ENCODE measurements at places on chromosomes 7 and 10. TPM values are rescaled to one million over a fixed set of nuclear protein-coding genes. Genes with fewer than 3 reads are reported as not detected.

The CPEB3 gene
- 1.9 TPM for total RNA-seq

- no peak for DNase-seq
These were observed 171.2 kb upstream of the CELF2 start for GRCh38 chr10:10846504-10846900.

DNA sequence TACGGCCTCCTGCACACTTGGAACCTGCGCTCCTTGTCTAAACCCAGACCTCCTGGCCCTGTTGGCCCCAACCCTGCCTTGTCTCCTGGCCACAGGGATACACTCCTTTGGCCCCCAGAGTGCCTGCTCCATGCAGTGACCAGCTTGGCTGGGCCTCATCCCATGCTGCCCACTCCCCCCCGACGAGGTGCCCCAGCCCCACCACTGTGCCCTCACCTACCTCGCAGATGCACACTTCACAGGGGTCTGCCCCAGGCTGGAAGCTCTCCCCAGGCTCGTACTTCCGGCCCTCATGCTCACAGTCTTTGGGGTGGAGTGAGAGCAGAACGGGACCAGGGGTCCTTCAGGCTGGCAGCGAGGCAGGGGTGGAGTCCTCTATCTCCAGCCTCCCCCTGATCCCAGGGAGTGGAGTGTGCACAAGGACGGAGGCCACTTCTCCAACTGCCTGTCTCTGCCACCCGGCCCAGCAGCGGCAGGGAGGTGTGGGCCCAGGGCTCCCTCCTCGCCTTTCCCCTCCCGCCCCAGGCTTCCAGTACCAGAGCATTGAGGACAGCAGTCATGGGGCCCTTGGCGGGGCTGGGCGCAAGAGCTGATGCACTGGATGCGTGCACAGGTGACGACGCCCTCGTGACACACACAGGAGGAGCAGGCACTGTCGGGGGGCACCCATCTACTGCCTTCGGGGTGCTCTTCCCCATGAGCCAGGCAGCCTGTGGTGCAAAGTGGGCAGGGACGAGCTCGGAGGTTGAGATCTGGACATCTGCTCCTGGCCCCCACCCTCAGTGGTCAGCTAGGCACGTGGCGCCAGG lies 22.1 kb downstream of the ATP6V1F start:
- no peak for DNase-seq

DNA sequence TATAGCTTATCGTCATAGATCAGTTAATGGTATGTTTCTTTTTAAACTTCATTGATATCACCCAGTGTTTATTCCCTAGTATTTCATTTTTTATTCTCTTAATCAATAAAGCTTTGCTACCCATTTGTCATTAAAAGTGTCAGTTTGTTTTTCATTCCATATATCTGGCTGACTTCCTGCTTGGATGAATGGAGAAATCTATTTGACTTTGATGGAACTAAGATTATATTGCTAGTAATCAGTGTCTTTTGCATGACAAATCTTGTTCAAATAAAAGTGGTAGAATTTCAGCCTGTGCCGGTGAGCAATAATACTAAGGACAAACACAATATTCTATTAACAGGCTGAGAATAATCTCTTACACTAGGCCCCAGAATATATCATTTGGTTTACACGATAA lies 203.3 kb downstream of the SEC23IP start:
- DNase-seq: no peak

The SKIDA1 gene
- total RNA-seq: 0.11 TPM

DNA sequence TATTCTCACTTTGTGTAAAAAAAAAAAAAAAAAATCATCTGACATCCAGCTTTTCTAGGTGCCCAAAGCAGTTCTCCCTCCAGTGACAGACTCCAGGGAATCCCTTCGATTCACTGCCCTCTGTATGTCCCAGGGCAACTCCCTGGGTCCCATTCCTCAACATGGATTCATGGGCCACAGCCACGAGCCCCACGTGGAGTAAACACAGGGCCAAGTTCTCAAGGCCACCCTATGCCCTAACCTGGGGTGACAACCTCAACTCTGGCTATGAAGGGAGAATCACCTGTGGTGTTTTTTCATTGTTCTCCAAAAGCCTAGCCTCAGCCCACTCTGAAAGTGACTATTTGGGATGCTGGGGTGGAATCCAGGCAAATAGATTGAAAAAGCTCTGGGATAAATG lies 3.4 kb downstream of the BNIP3 start:
- DNase-seq: no peak
